ENCODE measurements at places on chromosomes 1 and 21.

GRCh38 chr1:11494771-11495170 lies 15.8 kb downstream of the DISP3 start:
- DNase-seq: no peak

GRCh38 chr1:190029441-190029840 lies 448.2 kb downstream of the BRINP3 start:
- DNase-seq: peak; percentile 4

- no peak for DNase-seq
Observed at GRCh38 chr1:101632548-101633272, 364.0 kb downstream of the OLFM3 start.

DNA sequence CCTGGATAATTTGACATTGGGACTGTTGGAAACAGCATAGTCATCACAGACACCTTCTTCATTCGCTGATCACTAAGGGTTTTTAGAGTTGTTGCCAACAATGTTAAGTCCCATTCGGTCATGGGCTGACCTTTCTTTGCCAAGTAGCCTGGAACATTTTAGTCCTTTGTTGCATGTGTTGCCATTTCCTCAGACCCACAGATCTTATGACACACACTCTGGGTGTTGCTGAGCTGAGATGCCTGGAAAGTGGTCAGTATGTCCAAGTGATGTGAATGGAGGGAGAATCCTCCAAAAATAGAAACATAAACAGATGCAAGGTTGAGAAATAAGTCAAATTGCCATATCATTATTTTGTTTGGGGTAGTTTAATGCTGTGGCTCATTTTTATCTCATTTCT lies 61.5 kb upstream of the GJA5 start:
- no peak for DNase-seq

DNA sequence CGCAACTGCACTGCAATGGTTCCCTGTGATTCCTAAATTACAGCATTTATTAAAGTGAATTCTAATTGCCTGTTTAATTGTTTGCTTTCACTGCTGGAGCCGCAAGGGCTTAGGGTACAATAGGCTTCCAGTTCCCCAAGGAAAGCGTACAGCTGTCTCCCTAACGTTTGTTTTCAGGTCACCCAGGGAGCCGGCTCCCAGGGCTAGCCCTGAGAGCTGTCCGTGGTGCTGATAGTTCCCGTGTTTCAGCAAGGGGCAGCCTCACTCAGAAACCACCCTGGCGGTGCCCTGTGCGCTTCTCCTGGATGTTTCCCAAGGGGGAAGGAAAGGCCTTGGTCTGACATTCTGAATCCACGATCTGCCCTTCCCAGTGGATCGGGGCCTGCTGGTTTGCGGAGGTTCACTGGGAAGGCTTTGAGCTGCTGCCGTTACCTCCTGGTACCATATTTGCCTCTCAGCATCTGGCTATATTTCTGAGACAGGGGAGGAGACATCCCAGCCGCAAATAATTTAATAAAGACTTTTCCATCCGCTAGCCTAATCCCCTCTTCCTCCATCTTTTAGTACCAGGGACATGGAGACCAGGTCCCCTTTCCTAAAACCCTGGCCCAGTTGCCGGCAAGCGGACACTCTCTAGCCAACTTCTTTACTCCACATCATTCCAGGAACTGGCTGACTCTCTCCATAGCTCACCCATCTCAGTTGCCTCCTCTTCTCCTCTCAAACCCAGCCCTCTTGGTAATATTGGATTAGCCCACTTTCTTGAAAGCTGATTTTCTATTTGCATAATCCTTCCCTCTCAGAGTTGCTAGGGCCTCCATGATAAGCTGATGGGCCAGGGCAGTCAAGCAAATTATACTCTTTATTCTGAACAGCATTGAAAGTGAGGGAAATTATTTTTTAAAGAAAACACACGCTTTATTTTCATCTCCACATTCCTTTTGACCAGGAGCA lies 149.0 kb downstream of the IGSF21 start:
- peak; percentile 36 for DNase-seq

DNA sequence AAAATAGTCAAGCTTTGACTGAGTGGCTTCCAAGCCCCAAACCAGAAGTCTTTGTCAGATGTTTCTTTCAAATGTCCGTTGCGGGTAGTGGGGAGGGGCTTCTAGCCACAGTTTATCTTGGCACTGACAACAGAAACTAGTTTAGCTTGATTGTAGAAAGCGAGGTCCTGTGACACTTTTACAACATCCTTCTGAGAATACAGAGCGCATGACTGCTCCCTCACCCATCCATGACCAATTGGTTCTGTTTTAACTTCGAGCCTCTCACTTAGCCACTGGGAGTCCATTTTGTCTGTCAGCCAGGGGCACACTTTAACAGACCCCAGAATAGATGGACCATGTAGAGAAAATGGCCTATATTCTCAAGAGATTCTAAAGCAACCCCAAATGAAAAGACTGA lies 199.2 kb upstream of the ST6GALNAC5 start:
- no peak for DNase-seq

- DNase-seq: no peak
Observed at GRCh38 chr21:45115141-45115540, 40.8 kb downstream of the ADARB1 start.

DNA sequence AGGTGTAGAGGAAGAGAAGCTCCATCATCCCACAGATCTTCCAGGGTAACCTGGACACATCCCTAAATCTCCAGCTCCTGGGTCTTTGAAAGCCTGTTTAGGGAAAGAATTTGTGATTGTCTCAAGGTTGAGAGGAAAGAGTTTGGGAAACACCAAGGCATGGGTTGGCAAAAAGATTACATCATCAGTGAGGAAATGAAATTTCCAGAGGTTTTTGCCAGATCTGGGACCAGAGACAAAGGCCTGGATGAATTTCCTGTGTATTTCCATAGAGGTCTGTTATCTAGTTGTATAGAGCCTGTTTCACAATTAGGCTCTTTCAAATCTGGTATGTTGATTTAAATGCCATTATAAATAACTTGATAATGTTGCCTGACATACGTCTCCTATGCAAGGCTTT lies 82.3 kb downstream of the GPR89B start:
- DNase-seq: no peak

GRCh38 chr21:19124691-19125090 lies 721.1 kb upstream of the TMPRSS15 start:
- DNase-seq: no peak

DNA sequence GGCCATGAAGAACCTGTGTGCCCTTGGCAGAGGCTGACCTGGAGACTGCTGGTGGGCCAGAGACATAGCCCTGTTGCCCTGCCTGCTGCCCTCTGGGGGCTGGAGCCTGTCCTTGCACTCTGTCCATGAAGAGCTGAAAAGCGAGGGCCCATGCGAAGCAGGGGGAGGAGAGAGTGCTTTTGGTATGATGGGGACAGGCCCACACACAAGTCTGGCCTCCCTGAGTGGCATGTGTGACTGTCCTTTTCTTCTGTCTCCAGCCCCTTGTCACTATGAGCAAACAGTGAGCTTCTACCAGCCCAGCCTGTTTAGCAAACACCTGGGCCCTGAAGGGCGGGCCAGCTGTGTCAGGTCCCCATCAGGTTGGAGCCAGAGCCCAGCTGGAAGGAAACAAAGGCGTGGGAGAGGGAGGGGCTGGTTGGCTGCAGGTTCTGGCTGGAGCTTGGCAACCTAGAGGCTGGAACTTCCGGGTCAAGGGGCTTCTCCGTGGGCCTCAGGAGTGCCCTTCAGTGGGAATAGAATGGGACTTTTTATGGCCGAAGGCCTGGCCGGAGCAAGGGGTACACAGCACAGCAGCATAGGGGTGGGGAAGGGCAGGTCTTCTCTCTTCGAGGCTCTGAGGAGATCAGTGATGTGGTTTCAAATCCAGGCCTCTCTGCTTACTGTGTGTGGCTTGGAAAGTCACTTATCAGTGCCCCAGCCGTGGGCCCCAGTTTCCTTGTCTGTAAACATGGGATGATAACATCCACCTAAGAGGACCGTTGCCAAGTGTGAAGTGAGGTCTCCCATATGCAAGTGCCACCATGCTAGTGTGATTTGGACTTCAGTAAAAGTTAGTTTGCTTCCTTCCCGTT lies 14.3 kb downstream of the QSOX1 start:
- DNase-seq: peak; percentile 28

DNA sequence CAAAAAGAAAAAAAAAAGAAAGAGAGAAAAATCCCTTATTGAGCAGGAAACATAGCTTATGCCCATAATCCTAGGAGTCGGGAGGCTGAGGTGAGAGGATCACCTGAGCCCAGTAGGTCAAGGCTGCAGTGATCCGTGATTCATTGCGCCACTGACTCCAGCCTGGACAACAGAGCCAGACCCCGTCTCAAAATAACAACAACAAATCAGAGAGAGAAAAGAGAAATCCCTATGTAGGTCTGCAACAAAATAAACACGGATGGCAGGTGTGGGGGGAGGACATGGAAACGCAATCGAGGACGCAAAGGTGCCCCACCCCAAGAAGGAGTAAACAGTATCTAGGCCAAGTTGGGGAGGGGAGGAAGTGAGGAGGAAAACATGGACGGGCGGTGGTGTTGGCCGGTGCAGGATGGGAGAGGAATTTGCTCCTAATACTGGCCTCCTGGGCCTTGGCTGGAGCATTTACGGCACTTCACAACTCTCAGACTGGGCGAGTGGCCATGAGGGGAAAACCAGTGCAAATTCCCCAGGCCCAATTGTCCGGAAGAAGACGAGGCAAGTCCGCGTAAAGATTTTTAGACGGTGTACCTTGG lies 609 bp upstream of the CHTOP start:
- no peak for DNase-seq

- DNase-seq: peak; percentile 37
Observed at GRCh38 chr1:213381572-213382084, 330.6 kb downstream of the RPS6KC1 start.

DNA sequence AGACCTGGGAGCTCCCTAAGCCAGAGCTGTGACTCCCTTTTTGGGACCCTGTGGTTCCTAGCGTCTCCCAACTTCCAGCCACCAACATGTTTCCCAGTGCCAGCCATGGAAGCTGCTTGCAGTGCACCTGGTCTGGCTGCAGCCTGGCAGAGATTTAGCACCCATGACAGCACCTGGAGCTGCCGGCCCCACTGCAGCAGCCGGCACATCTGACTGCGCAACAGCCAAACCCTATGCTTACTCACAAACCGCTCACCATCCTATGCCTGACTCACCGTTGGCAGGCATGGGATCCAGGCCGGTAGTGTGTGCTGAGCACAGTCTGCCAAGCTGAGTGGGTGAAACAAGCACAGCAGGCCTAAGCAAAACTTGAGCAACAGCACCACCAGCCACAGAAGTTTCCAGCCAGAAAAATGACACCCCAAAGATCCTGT lies 435.9 kb upstream of the PRMT6 start:
- DNase-seq: peak; percentile 55

GRCh38 chr1:65469126-65469888 lies 48.8 kb downstream of the LEPR start:
- DNase-seq: no peak

DNA sequence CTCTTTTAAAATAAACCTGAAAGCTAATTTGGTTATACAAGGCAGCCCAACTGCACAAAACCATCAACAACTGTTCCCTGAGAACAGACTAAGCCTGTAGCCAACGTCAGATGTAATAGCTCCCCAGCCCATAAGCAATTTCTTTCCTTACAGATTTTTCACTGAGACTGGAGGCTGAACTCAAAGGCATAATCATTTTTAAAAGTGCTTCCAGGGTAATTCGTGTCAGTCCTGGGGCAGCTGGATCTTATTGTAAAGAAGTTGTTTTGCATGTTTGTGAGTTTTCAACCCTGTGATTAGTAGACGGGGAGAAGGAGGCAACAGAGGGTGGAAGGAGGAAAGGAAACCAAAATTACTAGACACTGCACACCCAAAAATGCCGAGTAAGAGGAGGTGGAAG lies 3.2 kb downstream of the DPT start:
- no peak for DNase-seq

GRCh38 chr1:71414179-71414578 lies 333.3 kb upstream of the ZRANB2 start:
- DNase-seq: peak; percentile 3

- DNase-seq: peak; percentile 11
Observed at GRCh38 chr1:86505564-86505902, 36.8 kb downstream of the CLCA1 start.

- peak; percentile 62 for DNase-seq
Observed at GRCh38 chr1:8976896-8977450, 31.3 kb downstream of the CA6 start.

GRCh38 chr1:245871915-245872314 lies 635.2 kb downstream of the SMYD3 start:
- DNase-seq: peak; percentile 98

DNA sequence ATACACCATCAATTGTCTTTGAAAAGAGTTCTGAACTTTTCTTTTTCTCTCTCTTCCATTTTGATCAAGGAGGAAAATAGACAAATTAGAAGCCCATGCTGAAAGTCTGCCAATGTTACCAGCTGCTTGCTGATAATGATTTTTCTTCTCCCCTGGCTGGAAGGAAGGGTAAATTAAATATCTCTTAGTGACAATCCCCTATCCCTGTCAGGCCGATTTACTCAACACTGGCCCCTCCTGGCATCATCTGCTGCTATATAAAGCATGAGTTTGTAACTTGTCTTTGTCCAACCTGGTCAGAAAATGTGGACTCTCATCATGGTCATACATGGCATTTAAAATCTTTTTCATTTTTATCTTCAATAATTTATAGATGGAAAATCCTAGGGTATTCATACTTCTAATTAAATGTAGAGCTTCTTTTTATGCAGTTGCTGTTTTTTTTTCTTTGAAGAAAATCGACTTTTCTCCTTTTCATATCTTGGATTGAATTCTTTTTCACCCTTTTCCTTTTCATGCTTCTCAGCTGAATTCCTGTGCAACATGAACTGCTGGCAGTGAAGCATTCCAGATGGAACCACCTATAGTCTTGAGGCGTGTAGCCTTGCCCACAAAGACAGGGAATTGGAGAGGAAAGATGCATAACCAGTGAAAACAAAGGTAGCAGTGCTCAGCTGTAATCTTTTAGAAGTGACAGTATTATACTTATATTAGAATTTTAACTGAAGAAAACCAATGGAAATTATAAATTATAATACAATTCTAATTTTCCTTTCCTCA lies 214.7 kb upstream of the PTGFR start:
- DNase-seq: no peak

- DNase-seq: no peak
Observed at GRCh38 chr1:230315099-230315498, 111.0 kb downstream of the PGBD5 start.

DNA sequence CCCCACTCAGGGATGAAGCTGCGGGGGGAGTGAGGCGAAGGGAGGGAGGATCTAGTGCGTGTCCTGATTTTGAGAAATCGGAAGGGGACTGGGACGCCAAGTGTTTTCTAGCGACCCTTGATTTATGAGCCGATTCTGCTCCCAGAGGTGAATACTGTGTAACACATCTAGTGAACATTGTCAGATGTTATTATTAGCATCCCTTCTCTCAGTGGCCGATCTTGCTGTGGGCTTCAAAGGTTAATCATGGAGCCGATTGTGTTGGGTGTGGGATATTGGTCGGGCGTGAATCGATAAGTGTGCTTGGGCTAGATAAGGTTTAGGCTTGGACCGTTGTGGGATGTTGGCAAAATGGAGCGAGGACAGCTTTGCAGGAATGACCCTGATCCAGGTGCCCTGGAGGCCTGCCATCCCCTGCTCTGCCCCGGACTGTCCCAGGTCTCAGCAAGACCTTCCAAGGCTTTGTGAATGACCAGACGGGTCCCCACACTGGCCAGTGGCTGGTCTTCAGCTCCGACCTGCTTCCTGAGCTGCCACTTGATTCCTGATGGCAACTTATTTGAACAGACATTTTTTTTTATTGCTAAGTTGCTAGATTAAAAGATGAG lies 2.2 kb downstream of the AJAP1 start:
- DNase-seq: no peak

GRCh38 chr1:107534632-107535031 lies 393.8 kb downstream of the NTNG1 start:
- no peak for DNase-seq

All from fibroblast of skin of right biceps (primary cell).